ENCODE measurements at places on chromosomes 7 and 10.

- no peak for DNase-seq
These were observed 6.5 kb downstream of the ARHGAP22 start for GRCh38 chr10:48598243-48598935.

DNA sequence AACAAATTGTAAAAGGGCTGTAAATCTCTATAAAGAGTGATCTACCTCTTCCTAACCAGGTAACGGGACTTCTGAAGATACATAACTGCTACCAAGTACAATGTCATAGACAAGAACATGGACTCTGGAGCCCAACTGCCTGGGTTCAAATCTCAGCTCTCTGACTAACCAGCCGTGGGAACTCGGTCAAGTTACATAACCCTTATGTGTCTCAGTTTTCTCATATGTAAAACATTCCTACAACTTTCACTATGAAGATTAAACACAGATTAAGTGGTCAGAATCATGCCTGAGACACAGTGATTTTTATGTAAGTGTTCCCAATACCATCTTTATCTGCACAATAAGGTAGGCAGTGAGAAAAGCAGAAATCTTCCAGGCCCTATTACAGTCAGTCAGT lies 52.6 kb downstream of the ITGB1 start:
- DNase-seq, result no peak

DNA sequence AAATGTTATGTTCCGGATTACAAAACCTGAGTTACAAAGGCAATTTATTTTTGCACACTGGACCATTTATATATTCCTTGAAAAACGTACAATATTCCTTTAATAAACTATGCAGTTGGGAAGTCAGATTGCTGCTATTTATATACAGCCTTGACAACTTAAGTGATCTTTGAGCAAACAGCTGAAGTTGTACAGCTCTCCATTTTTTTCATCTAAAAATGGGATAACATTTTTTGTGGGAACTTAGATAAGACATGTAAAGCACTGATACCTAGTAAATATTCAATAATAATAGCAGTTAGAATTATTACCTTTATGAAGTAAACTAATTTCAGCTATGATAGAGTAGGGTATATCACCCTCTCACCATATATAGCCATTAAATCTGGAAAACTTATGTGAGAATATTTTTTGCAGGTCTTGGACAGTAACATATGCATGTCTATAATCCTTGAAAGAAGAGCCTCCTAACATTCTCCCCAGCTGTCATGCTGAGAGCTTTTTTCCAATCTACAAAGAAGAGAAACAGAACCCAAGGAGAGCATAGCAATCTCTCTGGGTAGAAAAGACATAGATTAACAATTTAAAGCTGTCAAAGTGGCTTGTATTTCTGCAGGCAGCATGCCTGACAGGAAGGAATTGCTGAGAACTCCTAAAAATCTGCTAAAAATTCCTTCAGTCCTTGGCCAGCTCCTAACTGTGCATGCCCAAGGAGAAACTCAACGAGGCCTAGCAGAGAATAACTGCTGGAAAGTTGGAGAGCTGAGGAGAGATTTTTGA lies 326.0 kb downstream of the CRPPA start:
- DNase-seq, result no peak

DNA sequence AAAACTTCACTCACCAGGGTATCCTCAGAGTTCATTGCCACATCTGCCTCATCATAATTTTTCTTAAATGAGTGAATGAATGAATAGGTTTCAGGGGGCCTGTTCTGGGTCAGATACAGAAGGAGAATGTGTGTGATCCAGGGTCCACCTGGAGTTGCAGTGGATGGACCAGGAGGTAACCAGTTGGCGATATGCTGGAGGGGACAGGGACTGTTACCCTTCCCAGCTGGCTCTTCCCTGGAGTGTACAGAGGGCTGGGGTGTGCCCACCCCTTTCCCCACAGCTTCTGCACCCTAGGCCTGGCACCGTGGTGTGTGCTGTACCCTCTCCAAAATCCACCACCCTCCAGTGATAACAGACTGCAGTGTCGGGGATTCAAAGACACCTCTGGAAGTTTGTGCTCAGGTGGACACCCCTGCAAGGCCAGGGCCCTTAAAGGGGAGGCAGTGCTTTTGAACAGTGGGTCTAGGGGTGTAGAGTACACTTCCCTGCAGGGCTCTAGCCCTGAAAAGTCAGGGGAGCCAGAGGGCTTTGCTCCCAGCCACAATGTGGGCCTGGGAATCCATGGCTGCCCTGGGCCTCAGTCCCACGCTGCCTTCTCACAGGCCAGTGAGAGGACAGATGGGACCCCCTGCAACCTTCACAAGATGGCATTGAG lies 134.4 kb upstream of the UNC5B start:
- no peak for DNase-seq

GRCh38 chr10:121404611-121405010 lies 193.6 kb downstream of the FGFR2 start:
- no peak for DNase-seq

DNA sequence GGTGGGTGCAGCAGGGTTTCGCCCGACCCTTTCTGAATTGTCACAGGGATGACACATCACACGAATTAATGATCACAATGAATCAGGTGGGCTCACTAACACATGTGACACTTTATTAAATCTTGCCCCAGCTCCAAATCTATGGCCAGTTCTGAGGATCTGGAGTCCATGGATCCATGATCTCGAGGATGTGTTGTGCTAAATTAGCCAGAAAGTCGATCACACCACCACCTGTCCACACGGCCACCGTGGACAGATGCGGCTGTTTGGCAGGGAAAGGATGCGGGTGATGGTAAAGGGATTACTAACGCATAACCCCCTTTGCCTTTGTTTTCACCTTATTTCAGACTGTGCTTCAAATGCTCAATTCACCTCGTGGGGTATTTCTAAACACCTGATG lies 96.4 kb downstream of the COBL start:
- no peak for DNase-seq

- no peak for DNase-seq
These were observed 2.0 kb downstream of the AOC1 start for GRCh38 chr7:150854066-150855000.

- no peak for DNase-seq
These were observed 352.4 kb downstream of the TCERG1L start for GRCh38 chr10:130958981-130959751.

GRCh38 chr10:78260680-78261079 lies 227.0 kb downstream of the RPS24 start:
- DNase-seq, result no peak

DNA sequence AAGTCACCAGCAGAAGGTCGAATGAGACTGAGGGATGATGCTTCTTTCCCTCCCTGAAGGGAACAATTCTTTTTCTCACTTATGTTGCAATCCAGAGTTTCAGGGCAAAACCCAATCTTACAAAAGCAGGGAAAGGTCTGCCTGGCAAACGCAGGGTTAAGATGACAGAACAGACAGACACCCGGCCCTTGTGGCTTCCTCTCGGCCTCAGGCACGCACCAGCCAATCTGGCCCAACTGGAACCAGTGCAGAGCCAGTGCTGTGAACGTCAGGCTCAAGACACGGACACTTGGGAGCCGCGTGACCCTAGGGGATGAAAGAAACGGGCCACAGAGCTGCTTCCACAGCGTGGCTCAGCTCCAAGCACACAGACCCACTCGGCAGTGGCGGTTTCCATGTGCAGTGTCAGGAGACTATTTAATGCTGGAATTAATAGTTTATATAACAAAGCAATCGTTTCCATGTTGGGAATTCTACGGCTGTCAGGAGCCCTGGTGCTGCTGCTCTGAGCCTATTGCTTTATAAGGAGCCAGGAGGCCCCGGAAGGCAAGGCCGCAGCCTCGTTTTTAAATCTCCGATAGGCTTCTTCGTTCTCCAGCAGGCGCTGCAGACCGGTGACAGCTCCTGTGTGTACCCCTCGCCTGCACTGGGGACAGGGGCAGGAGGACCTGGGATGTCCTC lies 198.4 kb downstream of the DIP2C start:
- DNase-seq, result no peak

DNA sequence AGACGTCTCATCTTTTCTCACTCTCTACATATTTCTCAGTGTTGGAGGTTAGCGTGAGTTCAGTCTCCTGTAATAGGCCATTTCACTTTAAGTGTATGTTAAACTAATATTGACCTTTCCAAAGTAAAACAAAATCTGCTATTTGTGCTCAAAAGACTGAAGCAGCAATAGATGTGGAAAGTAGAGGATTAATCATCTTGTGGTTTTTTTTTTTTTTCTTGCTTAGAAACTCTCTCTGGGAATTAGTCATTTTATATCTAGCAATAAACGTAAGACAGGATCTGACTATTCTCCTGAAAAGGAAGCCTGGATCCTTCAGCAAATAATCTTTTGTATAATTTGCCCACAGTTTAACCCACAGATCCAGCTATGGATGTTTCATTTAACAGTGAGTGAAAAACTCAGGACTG lies 81.7 kb downstream of the NRP1 start:
- DNase-seq, result no peak

DNA sequence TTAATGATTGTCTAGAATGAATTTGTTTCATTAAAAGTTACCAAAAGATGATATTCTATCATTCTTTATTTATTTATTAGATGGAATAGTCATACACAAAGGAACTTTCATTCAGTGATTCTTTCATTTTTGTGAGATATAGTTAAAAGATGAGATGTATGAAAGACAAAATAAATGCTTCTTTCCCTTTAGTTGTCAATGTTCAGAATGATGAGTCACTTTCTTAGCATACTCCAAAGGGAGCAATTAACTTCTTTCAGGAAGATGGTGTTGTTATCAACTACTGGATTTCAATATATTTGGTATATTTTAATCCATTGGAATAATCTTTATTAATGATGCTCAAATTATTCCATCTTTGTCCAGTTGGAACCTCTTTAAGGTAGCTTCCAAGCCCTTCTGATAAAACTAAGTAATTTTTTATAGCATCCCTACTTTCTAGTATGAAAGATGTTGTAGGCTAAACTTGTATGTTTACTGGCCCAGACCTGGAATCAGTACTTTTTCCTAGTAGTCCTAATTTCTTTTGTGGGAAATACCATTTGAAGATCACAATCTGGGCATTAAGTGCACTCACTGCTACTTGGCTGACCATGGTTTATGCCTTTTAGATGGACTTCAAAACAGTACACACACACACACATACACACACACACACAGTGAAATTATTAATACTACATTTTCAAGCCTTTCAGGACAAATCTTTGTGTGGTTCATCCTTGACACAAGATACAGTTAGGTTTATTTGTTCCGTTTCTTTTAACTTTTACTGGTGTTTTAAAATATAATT lies 2.5 kb downstream of the GIMAP7 start:
- DNase-seq, result no peak

- DNase-seq, result no peak
These were observed 171.0 kb upstream of the FOXP2 start for GRCh38 chr7:114243646-114244045.

- DNase-seq, result no peak
These were observed 41.9 kb downstream of the PRSS2 start for GRCh38 chr7:142812437-142813215.

DNA sequence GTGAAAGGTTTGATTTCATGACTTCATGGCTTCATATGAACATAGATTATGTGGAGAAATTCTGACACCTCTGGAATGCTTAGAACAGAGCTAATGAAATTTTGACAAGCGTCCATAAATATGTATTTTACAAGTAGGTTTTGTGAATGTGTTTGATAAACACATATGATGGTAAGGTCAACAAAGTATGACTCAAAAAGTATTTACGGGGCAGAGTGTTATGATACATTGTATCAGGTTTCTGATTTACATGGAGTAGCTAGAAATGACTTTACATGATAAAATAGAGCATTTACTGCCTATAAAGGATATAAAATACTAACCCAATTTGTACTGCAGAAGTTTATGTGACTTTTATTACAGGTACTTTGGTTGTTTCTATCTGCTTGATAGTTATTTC lies 206.3 kb downstream of the MDFIC start:
- DNase-seq, result no peak

DNA sequence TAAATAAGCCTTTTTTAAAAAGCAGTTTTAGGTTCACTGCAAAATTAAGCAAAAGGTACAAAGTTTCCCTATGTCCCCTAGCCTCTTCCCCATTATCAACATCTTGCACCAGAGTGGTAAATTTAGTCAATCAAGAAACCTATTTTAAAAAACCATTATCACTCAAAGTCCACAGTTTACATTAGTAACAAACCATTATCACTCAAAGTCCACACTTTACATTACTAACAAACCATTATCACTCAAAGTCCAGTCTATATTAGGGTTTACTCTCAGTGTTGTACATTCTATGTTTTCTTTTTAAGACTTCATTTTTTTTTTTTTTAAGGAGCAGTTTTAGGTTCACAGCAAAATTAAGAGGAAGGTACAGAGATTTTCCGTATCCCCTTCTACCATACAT lies 74.1 kb upstream of the GPR37 start:
- DNase-seq, result no peak

GRCh38 chr10:132847856-132848255 lies 61.9 kb upstream of the NKX6-2 start:
- DNase-seq, result no peak

- DNase-seq, result no peak
These were observed 143.8 kb downstream of the HGF start for GRCh38 chr7:81626008-81626407.

- no peak for DNase-seq
These were observed 169.1 kb upstream of the TNS3 start for GRCh38 chr7:47751043-47751442.

DNA sequence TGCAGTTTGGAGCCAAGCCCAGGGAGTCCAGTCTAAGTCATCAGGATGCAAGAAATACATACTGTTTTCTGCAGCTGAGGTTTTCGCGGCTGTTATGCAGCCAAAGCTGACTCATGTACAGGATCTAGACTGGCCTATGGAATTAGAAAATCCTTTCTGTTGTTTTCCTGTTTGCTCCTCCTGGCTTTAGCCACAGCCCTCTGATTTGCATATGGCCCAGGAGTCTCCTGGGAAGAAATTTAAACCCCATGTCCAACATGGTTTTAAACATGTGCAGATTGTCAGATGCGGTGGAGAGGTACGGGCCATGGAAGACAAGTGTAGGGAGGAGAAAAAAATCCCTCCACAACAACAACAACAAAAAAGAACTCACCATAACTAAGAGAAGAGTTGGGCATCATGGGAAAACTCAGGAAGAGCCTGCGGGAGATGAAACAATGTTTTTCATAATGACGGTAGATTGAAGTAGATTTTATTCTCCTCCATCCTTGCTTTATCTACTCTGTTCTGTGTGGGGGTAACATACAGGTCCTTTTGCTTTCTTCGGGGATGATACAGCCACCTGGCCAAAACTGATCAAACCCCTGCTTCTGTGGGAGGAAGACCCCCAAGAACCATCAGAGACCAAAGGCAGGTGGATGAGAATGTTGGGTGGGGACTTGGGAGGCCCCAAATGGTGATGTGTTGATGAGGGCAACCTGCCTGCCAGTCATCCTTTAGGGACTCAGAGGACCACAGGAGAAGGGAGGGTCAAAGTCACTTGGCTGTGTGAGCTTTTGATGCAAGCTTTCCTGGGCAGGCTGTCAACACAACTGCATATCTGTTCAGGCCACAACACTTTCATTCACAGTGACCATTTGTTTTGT lies 29.8 kb upstream of the GNA12 start:
- DNase-seq, result no peak

DNA sequence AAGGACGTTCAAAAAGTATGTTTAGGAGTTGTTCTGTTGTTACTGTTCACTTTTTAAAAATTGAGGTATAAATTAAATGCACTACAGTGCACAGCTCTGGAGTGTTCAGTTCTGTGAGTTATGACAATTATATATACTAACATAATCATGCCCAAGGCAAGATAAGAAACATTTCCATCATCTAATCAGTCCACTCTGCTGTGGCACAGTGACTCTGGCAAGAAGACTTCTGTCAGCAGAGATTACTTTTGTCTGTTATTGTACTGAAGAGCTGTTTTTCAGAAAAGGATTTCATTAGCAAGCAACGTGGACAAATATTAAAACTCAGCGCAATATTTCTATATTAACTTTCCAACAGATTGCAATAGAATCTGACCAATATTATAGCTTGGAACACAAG lies 32.0 kb downstream of the ICA1 start:
- no peak for DNase-seq
